ENCODE measurements at places on chromosomes 7 and 10. TPM values are rescaled to one million over a fixed set of nuclear protein-coding genes. Genes with fewer than 3 reads are reported as not detected.

UNCX gene
- not detected for total RNA-seq

GRCh38 chr10:112265745-112266144 lies 17.5 kb upstream of the TECTB start:
- DNase-seq, result no peak

KIAA1549 gene
- 0.36 TPM for total RNA-seq

- DNase-seq, result no peak
These were observed 28.1 kb upstream of the SFTPD start for GRCh38 chr10:79976999-79977398.

TSPAN14 gene
- 55.3 TPM for total RNA-seq

- DNase-seq, result no peak
These were observed 17.9 kb upstream of the SMO start for GRCh38 chr7:129170441-129171021.

- no peak for DNase-seq
These were observed 60.0 kb downstream of the VTI1A start for GRCh38 chr10:112507046-112507445.

- no peak for DNase-seq
These were observed 21.0 kb upstream of the CCDC71L start for GRCh38 chr7:106681815-106682495.

- DNase-seq, result no peak
These were observed 578.5 kb downstream of the SDK1 start for GRCh38 chr7:3879355-3880075.

DPYSL4 gene
- 0.22 TPM for total RNA-seq

DNA sequence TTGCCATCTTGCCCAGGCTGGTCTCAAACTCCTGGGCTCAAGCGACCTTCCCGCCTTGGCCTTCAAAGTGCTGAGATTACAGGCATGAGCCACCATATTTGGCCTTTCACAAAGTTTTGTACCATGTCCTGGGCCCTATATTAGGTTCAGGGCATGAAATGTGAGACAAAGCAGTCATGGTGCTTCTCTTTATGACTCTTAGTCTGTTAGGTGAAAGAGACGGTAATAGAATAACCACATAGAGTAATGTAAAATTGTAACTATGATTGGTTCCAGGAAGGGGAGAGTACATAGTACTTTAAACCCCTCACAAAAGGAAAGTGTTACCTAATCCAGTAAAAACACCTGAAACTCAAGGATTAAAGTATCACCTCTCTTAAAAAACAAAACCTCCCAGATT lies 144.7 kb downstream of the SPAG6 start:
- no peak for DNase-seq

DNA sequence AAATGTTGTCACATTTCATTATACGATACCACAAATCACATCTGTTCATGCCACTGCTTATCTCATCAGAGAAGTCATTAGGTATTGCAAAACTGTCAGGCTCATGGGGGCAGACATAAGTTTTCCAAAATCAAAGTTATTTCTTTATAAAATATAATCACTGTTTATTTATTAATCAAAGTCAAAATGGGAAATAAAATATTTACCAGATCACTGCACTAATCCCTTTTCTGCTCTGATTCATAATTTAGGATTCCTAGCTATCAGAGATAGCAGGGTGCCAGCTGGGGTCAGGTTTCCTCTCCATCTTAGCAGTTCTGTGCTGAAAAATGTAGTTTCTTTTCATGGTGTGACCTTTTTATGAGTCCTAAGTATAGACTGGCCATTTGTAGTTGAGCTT lies 117.7 kb upstream of the LANCL2 start:
- DNase-seq, result no peak

ZSCAN25 gene
- 37.1 TPM for total RNA-seq

MINDY4 gene
- total RNA-seq, result 1.1 TPM

SEMA4G gene
- total RNA-seq, result 2.2 TPM

DNA sequence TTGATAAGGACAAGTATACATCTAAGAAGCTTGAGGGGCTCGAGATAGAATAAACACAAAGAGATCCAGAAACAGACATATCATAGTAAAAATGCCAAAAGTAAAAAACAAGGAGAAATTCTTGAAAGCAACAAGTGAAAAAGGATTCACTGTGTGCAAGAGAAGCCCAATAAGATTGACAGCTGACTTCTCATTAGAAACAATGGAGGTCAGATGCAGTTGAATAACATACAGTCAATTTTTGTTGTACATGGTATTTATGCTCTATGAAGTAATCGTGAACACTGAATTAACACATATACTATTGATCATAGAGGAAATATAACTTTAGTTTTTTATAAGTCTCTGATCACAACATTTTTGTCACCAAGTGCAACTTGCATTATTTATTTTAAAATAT lies 982.8 kb upstream of the SORCS1 start:
- DNase-seq, result no peak

DNA sequence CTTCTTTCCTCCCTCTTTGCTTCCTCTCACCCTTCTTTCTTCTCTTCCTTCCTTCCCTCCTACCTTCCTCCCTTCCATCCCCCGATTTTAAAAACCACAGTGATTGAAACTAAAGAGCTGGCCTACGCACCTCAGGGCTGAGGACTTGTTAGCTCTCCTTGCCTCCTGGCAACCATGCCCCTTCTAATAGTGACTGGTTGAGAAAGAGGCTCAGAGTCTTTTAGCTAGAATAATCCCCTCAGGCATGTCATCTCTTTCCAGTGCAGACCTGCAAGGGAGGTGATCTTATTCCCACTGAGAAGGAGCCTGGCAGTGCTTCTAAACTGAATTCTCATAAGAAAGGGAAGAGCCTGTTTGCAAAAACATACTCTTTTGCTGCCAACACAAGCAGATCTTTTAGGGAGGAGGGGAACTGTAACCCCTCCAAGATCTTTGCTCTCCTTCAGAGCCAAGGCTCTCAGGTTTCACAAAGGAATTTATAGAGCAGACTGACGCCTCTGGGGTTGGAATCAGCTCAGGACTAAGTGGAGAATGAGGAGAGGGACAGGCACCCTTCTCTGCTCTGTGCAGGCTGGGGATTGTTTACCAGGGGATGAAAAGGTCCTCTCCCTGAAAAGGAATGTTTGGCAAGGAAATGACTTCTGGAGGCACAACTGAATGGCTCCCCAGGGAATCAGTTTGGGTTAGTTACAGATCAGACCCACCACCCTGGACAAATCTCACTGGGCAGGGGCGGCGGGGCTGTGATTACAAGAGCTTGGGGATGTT lies 9.4 kb upstream of the ANKRD1 start:
- DNase-seq, result no peak

MYH16 gene
- total RNA-seq, result not detected

DNA sequence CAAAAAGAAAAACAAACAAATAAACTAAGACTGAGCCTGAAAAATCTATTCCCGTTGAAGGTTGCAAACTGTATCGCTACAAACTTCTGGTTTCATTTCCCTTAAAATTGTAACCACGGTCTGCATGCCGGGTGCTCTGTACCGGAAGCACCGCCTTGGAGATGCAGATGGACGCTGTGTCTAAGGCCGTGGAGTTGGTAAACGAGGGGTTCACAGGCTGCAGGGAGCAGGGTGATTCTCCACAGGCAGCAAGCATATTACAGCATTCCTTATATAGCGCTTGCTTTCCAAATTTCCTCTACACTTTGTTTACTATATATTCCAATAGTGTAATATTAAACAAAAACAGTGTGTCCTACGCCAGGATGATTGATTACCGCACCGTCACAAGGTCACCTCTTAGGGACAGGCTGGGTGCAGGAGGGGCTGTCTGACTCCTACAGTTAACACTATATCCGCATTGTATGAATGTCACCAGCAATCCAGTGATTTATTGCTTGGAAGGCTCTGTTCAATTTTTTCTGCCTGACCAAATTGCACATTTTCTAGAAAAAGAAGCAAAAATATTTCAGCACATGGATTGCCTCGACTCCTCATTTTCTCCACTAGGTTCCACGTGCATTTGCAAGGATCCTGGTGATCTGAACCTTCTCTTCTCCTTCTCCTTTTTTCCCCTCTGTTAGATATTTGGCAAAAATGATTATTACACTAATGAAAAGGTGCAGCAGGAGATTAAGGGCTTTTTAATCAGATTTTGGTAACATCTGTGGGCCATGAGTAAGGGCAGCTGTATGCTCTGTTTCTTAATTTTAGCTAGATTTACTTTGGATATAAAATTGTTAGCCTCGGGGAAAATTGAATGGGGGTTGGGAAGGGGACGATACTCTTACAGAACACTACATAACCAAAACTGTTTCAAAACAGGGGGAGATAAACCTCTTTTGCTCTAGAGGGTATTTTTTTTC lies 325.8 kb upstream of the MGMT start:
- DNase-seq, result no peak

DNA sequence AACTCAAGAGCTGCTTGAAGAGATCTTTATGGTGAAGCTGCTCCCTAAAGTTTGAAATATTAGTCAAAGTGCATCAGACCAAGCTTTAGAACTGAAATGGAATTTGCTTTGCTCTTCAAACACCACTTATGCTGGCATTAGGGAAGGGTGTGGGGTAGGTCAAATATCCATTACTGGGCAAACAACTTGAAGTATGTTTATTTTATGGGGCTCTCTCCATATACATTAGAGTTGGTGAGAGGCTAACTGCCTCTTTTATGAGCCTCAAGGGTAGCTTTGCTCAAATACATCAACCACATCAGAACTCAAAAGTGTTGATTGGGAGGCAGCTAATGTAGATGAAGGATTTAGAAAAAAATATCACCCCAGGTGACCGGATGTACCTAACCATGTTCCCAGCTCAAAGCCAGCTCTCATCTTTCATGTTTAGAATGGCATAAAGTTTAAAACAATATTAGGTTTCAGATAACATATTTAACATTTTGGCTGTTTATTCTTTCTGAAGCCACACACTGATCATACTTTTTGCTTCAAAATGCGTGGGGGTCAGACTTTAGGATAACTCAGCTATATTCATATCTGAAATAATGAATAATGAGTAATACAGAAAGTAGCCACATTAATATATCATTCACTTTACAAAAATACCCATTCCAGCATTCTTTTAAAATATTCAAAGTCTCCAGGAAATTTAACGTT lies 318.6 kb downstream of the PTEN start:
- DNase-seq, result no peak

- no peak for DNase-seq
These were observed 14.8 kb downstream of the PDAP1 start for GRCh38 chr7:99393355-99394187.

GRCh38 chr7:86667732-86668131 lies 24.0 kb downstream of the GRM3 start:
- DNase-seq, result no peak
